ENCODE measurements at places on chromosomes 5 and 9. TPM values are rescaled to one million over a fixed set of nuclear protein-coding genes. Genes with fewer than 3 reads are reported as not detected.

Gene MAP1B
- 251 TPM for total RNA-seq

Gene NEUROG1
- not detected for total RNA-seq

Gene SLC24A2
- total RNA-seq = 0.10 TPM

Gene PCDHB2
- 44.9 TPM for total RNA-seq

Gene PCDHGB6
- total RNA-seq = 60.0 TPM

Gene WDR31
- total RNA-seq = 0.95 TPM

Gene TSSK1B
- total RNA-seq = not detected

Gene IL9
- total RNA-seq = not detected

Gene ARSI
- total RNA-seq = 3.8 TPM

Gene ORM2
- not detected for total RNA-seq

Gene NDUFS6
- total RNA-seq = 31.0 TPM

Gene SNX2
- total RNA-seq = 90.5 TPM

Gene PCDHGA10
- 43.0 TPM for total RNA-seq

Gene RPL35
- total RNA-seq = 1,069 TPM

Gene PIP5K1B
- total RNA-seq = 1.8 TPM

Gene SYK
- 0.36 TPM for total RNA-seq

Gene TICAM2
- total RNA-seq = 1.9 TPM

Gene LCN9
- total RNA-seq = not detected

Gene SPINK5
- 4.3 TPM for total RNA-seq

Gene PTPN3
- total RNA-seq = 0.62 TPM

Gene F2RL1
- total RNA-seq = 141 TPM

Gene PPP1R26
- total RNA-seq = 21.5 TPM

Gene SLCO6A1
- 0.51 TPM for total RNA-seq

Gene C1QTNF2
- not detected for total RNA-seq

Gene AMBP
- not detected for total RNA-seq

Gene ZFP2
- total RNA-seq = 2.8 TPM

Gene GRM6
- not detected for total RNA-seq

Gene GPR151
- not detected for total RNA-seq

Gene TERT
- total RNA-seq = 0.28 TPM

Gene CTXN3
- 5.4 TPM for total RNA-seq

Gene MARVELD2
- total RNA-seq = 6.5 TPM
